GM04504 (cell line): ENCODE measurements at places on chromosomes 2 and 18.

GRCh38 chr2:145644820-145645302, 1124.9 kb upstream of the ZEB2 start:
- no peak for DNase-seq

GRCh38 chr2:67684991-67685390, 287.9 kb downstream of the ETAA1 start:
- no peak for DNase-seq

- DNase-seq: no peak
Observed at GRCh38 chr2:236971131-236971821, 114.4 kb upstream of the COPS8 start.

DNA sequence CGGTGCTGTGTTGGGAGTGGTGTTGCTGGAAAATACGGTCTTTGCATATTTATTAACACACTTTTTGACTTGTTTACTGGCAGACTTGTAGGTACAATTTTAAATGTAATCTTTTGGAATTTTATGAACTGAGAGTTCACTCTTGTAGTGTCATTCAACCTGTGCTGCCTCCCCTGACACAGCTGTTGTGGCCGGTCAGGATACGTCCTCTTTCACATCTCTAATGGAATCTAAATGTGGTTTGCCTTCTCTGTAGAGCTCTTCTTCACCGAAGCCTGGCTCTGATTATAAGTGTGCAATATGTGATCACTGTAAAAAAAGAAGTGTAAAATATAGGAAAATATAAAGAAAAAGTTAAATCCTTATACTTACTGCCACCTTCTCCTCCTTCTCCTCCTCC, 94.7 kb downstream of the MAP4K4 start:
- no peak for DNase-seq

GRCh38 chr2:74511104-74511989, 2.9 kb upstream of the TLX2 start:
- DNase-seq: no peak
